ENCODE measurements at places on chromosomes 2 and 18.

DNA sequence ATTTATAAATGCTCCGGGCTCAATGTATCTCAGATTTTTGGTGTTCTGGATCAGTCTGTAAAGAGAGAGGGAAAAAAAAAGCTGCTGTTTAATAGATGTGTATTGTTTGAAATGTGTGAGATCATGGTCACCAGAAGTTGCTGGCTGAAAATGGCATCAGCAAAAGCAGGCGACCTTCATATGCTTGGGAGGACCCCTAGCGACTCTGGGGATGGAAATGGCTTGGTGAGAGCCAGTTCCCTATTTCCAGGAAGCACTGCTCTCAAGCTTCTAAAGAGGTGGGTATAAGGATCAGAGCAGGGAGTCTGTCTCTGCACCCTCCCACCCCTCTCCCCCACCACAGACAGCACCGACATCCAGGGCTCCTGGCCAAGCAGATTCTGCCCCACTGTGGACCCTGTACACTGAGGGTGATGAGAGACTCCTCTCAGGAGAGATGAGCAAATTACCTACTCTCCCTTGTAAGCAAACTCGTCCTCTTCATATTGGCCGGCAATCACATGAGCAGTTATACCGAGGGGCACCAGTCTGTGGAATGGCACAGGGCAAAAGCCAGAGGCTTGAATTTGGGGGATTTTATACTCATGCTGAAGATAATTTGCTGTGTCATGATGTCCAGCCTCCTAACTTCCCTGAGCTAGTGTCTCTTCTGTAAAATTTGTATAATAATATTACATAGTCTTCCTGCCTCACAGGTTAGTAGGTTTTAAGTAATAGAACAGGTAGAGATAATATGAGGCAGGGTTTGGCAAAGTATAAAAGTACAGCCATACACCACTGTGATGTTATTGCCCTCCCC lies 29.6 kb downstream of the LHCGR start:
- DNase-seq: peak; percentile 25

DNA sequence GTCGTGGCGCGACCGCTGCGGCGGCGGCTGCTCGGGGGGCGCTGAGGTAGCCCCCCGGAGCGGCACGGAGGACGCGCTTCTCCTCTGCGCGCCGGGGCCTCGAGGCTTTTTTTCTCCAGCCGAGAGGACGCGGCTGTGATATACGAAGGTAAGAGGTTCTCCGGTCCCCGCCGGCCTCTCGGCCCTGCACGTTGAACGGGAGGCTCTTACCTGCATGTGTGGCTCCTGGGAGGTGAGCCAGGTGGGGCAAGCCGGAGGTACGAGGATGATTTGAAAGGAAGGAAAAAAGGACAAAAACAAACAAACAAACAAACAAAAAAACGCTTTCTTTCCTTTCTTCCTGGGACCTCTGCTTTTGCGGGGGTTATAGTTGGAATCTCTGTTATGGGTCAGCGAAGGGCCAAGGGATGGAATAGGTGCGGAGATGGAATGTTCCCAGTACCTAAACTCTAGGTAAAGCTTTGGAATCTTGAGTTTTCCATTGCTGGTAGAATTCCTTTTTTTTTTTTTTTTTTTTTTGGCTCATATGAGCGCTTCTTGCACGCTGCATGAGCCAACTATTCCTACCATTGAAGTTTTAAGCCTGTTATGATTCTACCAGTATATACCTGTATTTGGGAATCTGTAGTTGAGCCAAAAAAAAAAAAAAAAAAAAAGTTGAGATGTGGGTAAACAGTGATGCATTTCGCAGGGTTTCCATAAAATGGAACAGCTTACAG lies 674 bp downstream of the PTPN4 start:
- peak; percentile 74 for DNase-seq

DNA sequence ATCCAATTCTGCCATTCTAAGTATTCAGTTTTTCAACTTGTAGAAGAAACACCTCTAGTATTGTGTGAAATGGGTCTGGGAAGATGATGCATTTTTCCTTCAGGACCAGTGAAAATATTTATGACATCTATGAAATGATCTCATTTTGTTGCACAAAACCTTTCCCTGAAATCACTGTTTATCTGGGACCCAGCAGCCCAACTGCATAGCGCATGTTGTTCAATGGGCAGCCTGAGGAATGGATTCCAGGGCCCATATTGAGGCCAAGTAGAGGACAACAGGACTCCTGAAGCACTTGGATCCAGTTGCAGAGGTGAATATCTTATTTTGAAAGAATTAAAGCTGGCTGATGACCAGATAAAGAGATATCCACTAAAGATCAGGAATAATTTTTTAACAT lies 7.3 kb downstream of the RBMS1 start:
- no peak for DNase-seq

- no peak for DNase-seq
These were observed 325.2 kb downstream of the CYP26B1 start for GRCh38 chr2:71822463-71822862.

- DNase-seq: peak; percentile 45
These were observed 9.1 kb upstream of the ARID5A start for GRCh38 chr2:96527286-96528005.

DNA sequence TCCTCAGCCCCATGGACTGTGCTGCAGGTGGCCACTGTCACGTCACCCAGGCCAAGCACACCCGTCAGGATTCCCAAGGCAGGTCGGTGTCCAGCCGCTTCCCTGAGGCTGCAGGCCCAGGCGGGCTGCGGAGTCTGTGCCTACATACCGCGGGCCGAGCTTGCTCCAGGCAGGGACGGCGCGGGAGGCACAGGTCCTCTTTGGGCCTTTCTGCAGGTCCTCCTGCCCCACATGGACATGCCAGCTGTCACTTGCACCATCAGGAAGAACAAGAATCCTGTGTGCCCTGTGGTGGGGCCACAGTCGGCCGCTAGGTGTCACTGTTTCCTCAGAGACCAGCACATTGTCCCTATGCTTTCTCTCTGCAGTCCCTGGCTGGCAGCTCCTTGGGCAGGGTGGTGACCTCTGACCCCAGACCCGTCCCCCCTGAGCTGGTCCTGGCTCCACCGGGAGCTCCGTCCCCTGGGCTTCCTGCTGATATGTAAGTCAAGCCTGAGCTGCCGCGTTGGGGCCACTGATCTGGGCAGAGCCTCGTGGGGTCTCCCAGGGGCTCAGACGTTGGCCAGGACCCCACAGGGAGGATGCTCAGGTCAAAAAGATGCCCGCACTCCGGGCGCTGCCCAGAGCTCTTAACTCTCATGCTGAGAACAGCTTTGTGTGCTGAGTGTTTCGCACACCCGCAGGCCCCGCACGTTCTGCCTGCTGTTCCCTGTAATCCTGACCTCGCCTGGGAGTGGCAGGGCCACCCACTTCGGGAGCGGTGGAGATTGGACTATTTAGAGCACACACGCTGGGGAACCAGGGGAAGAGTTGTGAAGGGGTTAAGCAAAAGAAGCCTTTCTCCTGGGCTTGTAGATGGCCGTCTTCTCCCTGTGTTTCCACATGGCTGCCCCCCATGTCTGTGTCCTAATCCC lies 17.3 kb upstream of the AGXT start:
- DNase-seq: peak; percentile 93

- no peak for DNase-seq
These were observed 158.2 kb upstream of the SALL3 start for GRCh38 chr18:78821396-78821795.

DNA sequence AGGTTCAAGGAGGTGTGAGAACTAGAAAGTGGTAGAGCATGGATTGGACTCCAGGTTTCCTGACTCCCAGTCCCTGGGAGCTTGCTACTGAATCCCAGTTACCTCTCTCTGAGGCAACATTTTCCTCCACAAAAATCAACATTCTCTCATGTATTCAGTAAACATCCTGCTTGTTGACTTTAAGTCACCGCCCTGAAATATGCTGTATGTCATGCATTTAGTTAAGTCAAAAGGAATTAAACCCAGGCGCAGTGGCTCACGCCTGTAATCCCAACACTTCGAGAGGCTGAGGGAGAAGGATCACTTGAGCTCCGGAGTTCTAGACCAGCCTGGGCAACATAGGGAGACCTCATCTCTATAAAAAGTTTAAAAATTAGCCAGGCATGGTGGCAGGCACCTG lies 3.8 kb downstream of the MATN3 start:
- DNase-seq: no peak

GRCh38 chr18:51716277-51716676 lies 518.8 kb upstream of the MEX3C start:
- DNase-seq: no peak

DNA sequence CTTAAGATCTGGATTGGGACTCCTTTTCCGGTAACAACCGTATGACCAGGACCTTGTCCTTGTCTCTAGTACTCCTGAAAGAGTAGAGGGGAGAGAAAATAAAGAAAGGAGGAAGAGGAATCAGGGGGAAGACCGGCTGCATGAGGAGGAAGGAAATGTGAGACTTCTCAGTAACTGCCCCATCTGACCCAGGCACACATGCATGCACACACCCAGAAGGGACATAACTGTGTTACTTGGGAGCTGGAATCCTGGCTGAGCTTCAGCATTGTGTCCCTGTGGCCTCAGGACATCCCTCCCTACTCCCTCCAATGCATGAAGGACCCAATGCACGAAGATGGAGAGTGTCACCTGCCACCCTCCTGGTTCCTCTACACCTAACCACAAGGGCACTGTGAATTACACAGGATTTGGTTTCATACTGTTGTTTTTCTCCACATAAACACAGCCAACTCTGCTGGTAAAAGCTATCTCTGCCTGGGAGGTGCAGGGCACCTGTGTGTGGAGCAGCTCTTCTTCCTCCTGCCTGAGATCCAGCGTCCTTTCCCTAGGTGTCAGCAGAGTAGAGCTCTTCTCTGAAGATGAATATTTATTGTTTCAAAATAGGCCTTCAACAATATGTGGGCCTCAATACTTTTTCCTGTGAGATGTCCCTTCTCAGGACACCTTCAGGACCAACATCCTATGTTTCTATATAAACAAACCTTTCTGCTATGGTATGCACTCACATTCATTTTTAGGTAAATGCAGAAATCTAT lies 574.1 kb upstream of the ID2 start:
- DNase-seq: no peak

DNA sequence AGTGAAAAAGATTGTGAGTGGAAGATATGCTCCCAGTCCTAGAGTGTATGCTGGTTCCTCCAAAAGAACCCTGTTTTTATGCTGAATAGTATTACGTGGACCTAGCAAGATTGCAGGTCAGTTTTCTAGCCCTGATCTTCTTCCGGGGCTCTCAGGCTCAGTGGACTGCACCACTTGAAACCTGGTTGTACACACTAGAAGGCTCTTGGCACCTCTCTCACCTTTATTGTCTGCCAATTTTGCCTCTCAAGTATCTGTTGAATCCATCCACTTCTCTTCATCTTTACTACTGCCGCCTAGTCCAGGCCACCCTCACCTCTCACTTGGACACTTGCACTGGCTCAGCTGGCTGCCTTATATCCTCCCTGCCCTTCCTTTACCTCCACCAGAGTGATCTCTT lies 16.8 kb downstream of the TTC39C start:
- no peak for DNase-seq

- DNase-seq: no peak
These were observed 87.7 kb downstream of the SH3YL1 start for GRCh38 chr2:175880-176820.

GRCh38 chr2:37585295-37585908 lies 86.0 kb downstream of the CDC42EP3 start:
- DNase-seq: peak; percentile 32

DNA sequence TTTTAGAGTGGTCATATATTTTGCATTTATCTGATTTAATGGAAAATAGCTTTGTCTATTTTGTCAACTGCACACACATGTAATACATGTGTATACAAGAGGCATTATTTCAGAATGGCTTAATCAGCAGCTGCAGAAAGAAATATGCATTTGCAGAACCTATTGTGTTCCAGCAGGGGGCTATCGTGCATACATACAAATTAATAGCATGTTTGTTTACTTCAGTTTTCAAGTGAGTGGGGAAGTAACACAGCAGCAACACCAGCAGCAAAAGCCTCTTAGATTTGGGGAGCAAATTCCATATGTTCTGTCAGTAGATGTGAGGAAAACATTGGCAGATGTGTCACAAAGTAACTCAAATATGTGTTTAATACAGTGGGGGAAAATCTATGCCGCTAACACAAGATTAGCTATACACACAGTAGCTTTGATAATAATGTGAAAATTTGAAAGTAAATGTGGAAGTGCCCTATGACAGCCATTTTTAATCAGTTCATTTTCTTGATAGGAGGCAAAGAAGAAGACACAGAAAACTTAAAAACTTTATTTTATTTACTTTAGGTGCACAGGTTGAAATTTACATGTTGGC lies 218.1 kb downstream of the WDR7 start:
- no peak for DNase-seq

- DNase-seq: no peak
These were observed 45.3 kb downstream of the DGKD start for GRCh38 chr2:233399306-233400225.

DNA sequence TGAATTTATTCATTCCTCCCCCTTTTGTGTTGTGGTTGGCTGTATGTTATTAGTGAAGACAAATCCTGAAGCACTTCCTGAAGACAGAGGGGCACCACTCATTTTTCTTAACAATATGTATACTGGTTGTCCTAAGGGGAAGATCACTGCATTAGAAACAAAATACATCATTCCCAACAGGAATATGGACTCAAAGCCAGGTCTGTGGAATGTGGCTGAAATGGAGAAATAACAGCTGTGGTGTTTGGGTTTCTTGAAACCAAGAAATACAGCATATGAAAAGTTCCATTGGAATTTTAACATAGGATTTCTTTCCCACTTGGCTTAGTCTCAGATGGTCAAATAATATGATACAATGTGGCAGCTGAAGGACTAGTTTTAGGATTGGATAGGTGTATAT lies 267.6 kb downstream of the KCNE4 start:
- no peak for DNase-seq

- no peak for DNase-seq
These were observed 333.7 kb downstream of the RAD51AP2 start for GRCh38 chr2:17184512-17184911.

GRCh38 chr2:79432731-79433146 lies 80.1 kb upstream of the CTNNA2 start:
- DNase-seq: no peak

GRCh38 chr2:27771202-27771547 lies 344 bp upstream of the MRPL33 start:
- DNase-seq: no peak

DNA sequence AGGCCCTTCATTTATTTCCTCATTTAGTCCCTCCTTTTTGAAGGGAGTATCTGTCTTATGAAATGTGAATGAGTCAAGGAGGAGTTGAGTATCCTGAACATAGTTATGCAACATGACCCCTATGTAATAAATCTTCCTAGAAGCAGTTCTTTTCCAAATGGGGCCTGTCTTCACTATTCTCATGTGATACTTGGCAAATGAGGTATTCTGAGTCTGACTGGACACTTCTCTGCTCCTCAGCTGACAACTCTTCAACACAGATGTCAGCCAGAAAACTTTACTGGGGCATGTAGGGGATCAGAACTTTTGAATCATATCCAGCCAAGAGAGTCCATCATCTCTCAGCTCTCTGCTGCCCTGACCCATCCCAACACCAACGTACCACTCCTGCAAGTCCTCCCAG lies 291.6 kb downstream of the ZNF385B start:
- DNase-seq: no peak

DNA sequence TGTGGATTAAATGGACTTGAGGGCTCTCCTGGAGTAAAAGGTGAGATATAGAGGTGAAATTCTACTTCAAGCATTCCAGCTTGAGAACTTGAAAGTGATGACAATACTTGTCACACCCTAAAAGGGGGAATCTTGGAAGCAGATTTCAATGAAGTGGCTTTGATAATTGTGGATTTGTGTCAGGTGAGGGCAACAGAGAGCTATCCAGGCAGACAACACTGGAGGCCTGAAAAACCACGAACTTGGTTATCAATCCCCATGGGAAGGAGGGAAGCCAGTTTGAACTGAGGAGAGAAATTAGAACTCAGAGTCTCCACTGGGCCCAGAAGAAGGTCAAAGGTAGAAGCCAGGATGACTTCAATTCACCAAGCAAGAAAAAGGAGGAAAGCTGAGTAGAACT lies 263.9 kb downstream of the FIGN start:
- DNase-seq: peak; percentile 11

All from ELF-1 (cell line).